ENCODE measurements at places on chromosomes 16 and 17. TPM values are rescaled to one million over a fixed set of nuclear protein-coding genes. Genes with fewer than 3 reads are reported as not detected.

Gene TBC1D3H
- not detected for total RNA-seq

Gene HEATR3
- total RNA-seq, result 19.0 TPM

Gene IRX6
- total RNA-seq, result not detected

Gene PRSS36
- total RNA-seq, result 0.91 TPM

Gene TTYH2
- total RNA-seq, result 2.1 TPM

Gene TMEM238L
- total RNA-seq, result not detected

Gene PLEKHM1
- 30.6 TPM for total RNA-seq

Gene TRPV2
- total RNA-seq, result 0.95 TPM

Gene CFAP119
- total RNA-seq, result 9.1 TPM

Gene TCAP
- total RNA-seq, result 1.0 TPM

Gene SNTB2
- total RNA-seq, result 6.0 TPM

Gene CCL3
- not detected for total RNA-seq

Gene CD300LB
- 0.12 TPM for total RNA-seq

Gene ABI3
- not detected for total RNA-seq

Gene TOM1L1
- 39.2 TPM for total RNA-seq

Gene ATAD5
- total RNA-seq, result 4.3 TPM

Gene DNAJA3
- total RNA-seq, result 60.7 TPM

Gene ERCC4
- total RNA-seq, result 8.4 TPM

Gene NQO1
- total RNA-seq, result 2,714 TPM

Gene SSTR5
- 0.11 TPM for total RNA-seq

Gene TRAF7
- 52.8 TPM for total RNA-seq

Gene RRAD
- total RNA-seq, result 10.9 TPM

Gene CACNG1
- total RNA-seq, result 0.11 TPM

Gene SEZ6L2
- 24.4 TPM for total RNA-seq
